Smooth muscle cell of bladder (primary cell): ENCODE measurements at places on chromosomes 5 and 9. TPM values are rescaled to one million over a fixed set of nuclear protein-coding genes. Genes with fewer than 3 reads are reported as not detected.

PLK2 gene
- 271 and 524 TPM in 2 replicates for total RNA-seq

PCDHGC4 gene
- total RNA-seq: 1.7 TPM in 2 replicates

PRUNE2 gene
- 9.2 and 15.1 TPM in 2 replicates for total RNA-seq

FRRS1L gene
- 0.09 and 0.14 TPM in 2 replicates for total RNA-seq

C5orf58 gene
- total RNA-seq: not detected in 2 replicates
